ENCODE measurements at places on chromosomes 5 and 9. TPM values are rescaled to one million over a fixed set of nuclear protein-coding genes. Genes with fewer than 3 reads are reported as not detected.

DNA sequence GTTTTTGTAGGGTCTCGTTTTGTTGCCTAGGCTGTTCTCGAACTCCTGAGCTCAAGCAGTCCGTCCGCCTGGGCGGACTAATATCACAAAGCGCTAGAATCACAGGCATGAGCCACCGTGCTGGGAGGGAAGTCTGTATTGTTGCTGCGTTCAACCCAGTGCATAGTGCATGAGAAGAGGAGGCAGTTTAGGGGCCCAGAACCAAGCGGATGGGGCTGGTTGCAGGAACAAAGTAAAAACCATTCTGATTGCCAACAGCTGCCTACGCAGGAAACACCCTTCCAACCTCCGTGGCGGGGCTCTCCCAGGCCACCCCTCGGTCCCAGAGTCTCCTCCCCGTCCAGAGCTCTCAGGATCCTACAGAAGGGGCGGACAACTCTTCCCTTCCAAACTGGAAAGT, 87.1 kb downstream of the ANXA2R start:
- no peak for DNase-seq

DNA sequence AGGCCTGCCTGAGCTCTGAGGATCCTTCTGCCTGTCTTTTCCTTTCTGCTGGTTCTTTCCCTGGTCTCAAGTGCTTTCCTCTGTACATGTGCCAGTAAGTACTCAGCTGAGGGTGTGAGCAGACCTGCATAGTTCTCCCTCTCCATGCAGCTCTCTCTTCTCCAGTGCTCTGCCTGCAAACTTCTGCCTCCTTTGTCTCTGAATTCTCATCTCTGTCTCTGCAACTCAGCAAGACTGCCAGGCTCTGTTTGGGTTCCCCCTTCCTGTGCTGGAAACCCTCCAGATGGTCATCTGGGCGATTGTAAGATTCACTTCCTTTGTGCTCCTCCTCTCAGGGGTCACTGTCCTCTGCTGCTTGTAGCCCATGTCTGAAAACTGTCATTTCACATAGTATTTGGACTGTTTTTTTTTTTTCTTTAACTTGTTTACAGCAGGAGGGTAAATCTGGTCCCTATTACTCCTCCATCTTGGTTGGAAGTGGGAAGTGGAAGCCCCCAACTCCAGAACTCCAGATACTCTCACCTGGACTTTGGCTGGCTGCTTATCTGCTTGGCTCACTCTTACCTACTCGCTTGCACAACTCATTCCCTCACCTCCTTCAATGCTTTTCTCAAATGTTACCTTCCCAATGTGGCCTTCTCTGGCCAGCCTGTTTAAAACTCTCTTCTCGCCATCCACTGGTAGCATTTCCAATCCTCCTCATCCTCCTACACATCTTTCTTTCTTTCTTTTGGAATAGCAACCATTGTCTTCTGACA, 175.3 kb upstream of the TBC1D2 start:
- DNase-seq, result no peak

ADRA1B gene
- total RNA-seq, result 0.43 TPM

CA9 gene
- total RNA-seq, result not detected
